ENCODE measurements at places on chromosomes 7 and 10. TPM values are rescaled to one million over a fixed set of nuclear protein-coding genes. Genes with fewer than 3 reads are reported as not detected.

DNA sequence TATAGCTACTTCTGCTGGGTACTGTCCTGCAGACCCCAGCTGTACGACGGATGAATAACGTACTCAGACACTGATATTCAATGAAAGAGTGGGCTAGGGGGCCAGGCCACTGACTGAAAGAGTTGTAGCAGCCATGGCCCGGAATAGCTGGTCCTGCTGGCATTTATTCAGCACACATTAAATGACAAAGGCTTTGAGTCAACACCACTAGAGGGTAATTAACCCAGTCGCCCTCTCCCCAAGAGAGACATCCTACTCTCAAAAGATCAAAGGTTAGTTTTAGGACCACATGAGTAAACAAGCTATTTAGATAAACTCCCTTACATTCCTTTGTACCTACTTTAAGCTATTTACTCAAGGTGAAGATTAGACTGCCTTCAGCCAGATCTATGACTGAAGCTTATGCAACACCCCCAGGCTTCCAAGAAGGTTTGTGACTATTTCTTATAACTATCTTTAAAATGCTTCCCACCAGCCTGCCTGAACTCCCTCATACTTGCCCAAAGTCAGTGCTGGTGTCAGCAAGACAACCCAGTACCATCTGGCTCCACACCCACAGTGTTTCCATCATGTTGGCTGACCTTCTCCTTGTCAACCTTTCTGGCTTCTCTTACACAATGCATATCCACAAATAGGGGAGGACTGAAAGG is 629.1 kb downstream of the SORCS1 start:
- no peak for DNase-seq

DNA sequence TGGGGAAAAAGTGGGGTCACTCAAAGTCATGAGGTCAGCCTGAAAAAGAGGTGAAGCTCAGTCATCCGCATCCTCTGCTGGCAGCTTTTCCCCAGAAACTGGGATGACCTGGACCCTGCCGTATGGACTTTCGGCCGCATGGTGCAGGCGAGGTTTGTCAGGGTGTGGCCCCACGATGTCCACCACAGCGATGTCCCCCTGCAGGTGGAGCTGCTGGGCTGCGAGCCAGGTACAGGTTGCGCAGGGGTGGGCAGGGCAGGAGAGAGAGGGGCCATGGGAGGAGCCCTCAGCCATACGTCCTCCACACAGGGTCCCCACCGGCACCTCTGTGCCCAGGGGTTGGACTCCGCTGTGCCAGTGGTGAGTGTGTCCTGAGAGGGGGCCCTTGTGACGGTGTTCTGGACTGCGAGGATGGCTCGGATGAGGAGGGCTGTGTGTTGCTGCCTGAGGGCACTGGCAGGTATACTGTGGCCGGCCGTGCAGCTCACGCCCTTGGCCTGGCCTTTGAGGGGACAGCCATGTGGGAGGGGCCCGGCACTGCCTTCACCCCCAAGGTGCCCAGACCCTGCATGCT is 23.0 kb upstream of the ZNF467 start:
- DNase-seq: no peak

DNA sequence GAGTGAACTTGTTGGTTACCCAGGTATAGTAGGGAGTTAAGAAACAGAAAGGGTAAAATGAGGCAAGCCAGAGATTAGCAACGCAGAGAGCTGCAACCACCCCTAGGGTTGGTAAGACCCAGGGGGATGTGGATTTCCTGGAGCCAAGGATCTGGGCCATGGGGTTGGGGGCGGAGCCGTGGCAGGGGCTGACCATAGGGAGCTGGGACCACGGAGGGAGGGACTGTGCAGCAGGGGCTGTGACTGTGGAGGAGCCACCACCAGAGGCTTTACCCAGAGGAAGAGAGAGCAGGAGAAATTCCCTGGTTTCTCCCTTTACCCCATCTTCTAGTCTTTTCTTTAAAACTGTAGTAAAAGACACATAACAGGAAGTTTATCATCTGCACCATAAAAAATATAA is 58.6 kb upstream of the BAIAP2L1 start:
- DNase-seq: no peak

DNA sequence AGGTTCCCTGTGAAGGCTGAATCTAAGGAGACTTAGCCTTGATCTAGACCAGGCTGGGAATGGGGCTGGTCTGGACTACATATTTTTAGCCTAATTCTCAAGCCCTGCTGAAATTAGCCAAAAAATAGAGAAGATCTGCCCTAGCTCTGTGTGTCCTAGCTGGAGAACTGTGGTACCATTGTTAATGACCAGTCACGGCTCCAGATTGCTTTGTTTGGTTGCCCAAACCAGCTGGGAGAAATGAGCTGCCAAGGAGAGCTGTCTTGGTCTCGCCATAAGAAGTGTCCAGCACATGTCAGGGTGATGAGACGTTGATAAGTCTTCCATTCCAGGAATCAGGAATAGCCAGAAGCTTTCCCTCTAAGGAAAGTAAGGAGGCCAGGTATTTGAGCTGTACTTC is 20.7 kb downstream of the GBX1 start:
- no peak for DNase-seq

Gene PRTFDC1
- not detected for total RNA-seq

GRCh38 chr10:76868098-76868977 is 769.3 kb downstream of the KCNMA1 start:
- no peak for DNase-seq

- no peak for DNase-seq
Measured at GRCh38 chr10:3395458-3395861, 222.9 kb upstream of the PITRM1 start.

Gene HDAC9
- 64.8 TPM for total RNA-seq

DNA sequence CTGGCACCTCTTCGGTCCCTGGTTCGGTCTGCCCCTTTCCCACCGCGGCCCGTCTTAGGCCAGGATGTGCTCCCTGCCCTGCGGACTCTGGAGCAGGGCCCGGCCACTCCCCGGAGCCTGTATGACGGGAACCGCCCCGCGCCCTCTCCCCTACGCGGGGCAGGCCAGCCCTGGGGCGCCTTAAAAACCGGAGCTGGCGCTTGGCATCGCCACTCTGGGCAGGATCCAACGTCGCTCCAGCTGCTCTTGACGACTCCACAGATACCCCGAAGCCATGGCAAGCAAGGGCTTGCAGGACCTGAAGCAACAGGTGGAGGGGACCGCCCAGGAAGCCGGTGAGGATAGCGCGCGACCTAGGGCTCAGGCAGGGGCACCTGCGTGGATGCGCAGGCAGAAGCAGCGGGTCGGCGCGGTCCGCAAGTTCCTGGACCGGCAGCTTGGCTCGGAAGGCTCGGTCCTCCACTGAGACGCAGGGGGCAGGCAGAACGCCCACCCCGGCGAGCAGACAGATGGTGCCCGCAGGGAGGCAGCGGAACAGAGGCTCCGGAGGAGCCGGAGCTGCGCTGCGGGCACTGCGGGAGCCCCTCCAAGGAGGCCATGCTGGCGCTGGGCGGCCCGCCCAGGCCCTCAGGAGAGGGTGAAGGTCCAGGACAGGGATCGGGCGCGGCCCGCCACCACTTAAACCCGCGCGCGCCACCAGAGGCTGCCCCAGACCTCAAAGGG is at the start of gene ADIRF:
Gene ADIRF, plus strand, starts transcription at position 212 of the 723 bp plus-strand sequence. Its CDS starts 63 bp downstream, at position 275.
- peak; percentile 46 for DNase-seq

DNA sequence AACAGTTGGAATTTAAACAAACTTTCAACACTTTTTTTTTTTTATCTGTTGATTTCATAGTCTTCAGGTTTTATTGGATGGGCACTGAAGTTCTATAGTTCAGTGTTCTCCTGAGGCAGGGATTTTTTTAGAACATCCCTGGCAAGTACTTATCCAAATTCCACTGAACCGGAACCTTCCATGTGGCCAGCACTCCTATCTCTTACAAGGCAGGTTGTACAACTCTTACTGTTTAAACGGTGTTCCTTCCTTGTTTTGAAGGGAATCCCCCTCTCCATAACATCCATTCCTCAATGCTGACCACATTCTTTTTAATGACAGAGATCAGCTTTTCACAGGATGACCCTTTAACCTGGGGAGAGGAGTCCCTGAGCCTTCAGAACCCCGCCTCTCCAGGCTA is 238.9 kb upstream of the CTBP2 start:
- no peak for DNase-seq

GRCh38 chr7:24406789-24407299 is 122.9 kb downstream of the NPY start:
- no peak for DNase-seq

DNA sequence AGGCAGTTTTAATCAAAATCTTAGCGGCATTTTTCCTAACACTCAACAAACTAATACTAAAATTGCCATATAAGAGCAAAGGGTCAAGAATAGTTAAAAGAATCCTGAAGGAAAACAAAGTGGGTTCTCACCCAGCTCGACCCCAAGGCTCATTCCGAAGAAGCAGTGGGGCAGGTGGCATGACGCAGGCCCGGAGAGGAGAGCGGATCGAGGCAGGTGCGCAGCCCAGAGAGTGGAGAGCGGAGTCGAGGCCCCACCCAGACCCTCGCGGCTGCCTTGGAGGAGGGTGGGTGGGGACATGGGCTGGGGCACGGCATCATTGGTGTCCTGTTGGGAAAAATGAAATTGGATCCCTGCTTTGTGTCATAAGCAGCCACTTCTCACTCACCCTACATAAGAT is 109.8 kb downstream of the INPP5A start:
- no peak for DNase-seq

DNA sequence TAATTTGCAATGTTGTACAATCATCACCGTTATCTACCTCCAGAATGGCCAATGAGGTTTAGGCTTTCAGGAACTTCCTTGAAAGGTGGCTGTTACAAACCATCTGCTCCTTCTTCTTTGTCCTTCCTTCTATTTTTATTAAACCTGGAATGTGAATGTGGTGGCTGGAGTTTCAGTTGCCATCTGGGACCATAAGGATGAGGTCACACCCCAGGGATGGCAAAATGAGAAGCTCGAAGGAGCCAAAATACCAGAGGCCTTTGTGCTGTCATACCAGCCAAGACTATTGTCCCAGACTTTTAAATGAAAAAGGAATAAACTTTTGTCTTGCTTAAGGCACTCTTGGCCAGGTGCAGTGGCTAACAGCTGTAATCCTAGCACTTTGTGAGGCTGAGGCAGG is 30.9 kb upstream of the LMTK2 start:
- no peak for DNase-seq

DNA sequence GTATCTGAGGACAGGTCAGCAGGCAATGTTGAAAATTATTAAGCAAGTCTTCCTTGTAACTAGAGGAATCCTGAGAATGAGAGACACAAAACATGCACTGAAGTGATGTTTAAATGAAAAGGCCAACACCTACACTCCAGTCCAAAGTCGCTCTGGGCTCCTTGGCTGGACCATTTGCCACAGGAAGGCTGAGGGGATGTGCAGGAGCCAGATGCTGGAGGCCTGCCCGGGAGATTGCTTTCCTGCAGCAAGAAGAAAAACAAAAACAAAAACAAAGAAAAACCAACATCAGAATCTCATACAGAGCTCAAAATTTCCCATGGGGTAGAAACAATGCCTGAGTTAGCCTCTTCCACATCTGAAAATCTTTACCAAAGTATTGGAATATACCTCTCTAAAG is 157.0 kb downstream of the DGKI start:
- DNase-seq: no peak

GRCh38 chr10:129032372-129033313 is 434.4 kb upstream of the MGMT start:
- no peak for DNase-seq

Gene RAB18
- total RNA-seq: 56.5 TPM

Gene SLC16A12
- total RNA-seq: not detected

DNA sequence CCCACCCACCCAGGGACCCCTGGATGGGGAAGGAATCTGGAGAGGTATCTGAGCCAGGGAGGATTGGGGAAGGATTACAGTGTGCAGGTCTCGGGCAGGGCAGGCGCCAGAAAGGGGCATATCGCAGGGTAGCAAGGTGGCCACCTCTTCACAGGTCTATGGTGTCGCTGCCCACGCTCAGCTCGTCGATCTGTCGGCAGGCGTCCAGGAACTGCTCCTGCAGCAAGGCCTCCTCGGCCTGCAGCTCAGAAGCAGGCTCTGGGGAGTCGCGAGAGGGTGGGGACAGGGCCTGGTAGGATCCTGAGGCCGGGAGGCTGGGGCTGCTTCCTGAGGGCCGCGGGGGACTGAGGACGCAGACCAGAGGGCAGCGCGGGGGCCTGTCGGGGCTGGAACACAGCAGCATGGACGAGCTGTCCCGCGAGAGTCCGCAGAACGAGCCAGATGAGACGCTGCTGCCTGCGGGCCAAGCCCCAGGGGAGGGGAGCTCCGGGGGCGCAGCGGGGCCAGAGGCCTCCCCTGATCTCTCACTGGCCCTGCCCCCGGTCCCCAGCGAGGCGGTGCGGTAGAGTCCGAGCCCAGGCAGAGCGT is 7.1 kb upstream of the RBM28 start:
- DNase-seq: no peak

- DNase-seq: peak; percentile 19
Measured at GRCh38 chr7:64889686-64890162, 13.3 kb upstream of the ZNF273 start.

- DNase-seq: no peak
Measured at GRCh38 chr10:79029478-79030390, 39.0 kb upstream of the ZMIZ1 start.

DNA sequence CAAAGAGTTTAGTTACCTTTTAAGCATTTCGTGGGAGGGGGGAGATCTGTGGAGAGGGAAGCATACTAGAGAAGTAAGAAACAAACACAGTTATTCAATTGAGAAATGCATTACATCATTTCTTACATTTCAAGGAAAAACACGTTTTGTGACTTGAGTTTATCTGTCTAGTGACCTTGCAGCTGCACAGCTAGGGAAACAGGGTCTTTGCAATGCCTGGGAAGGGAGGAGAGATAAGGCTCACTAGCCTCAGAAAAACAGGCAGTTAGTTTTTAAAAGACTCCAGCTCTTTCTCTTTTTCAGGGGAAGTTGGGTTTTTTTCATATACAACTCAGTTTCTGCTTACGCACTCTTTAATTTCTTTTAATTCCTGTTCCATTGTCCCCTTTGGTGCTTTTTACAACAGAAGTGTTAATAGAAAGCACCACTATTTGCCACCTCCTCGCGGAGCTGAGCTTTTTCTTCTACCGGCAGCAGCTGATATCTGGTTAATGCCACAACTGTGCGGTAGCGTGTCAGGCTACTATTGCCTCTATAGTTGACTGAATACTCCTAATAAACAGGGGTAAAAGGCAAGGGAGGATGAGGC is 5.6 kb downstream of the CYP3A43 start:
- DNase-seq: no peak

- no peak for DNase-seq
Measured at GRCh38 chr10:108112218-108112617, 947.7 kb upstream of the SORCS1 start.

Gene UNCX
- total RNA-seq: not detected

Gene ITPRID1
- total RNA-seq: not detected

Gene AOAH
- 4.7 TPM for total RNA-seq

Gene SNCG
- not detected for total RNA-seq

DNA sequence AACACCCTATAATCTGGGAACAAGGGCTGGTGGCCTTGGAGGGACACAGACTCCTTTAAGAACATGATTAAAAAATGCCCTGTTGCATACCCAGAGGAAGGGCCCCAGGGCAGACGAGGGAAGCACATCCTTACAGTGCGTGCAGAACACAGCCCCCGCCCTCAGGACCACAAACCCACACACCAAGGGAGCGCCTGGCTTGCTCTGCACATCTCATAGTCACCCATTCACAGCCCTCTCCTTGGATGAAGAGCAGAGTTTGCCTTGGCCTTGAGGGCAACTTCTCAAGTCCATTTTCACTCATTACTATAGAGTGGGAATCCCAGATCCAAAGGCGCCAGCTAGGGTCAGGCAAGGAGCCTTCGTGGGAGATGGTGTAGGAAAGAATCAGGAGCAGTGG is 6.3 kb upstream of the VSIR start:
- no peak for DNase-seq

All from B cell (primary cell).